ENCODE measurements at places on chromosomes 4 and X.

- DNase-seq = peak; percentile 31
Observed at GRCh38 chr4:187235456-187236170, 512.0 kb upstream of the FAT1 start.

- no peak for DNase-seq
Observed at GRCh38 chrX:28639451-28639850, 52.2 kb downstream of the IL1RAPL1 start.

DNA sequence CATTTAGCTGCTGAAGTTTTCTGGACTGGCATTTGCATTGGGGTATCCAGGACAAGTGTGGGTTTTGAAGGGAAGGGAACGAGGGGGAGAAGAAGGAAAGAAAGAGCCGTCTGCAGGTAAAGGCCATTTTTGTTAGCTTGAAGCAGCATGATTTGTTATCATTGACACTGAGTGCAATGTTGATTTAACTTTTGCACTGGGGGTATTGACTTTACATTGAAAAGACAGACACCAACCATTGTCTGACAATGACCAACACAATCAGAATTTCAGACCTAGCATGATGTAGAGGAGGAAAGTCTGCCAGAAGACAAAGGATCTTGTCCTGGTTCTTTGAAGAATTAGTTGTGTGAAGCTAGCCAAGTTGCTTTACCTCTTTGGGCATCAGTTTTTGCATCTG is 39.6 kb upstream of the IGFBP7 start:
- DNase-seq = no peak

DNA sequence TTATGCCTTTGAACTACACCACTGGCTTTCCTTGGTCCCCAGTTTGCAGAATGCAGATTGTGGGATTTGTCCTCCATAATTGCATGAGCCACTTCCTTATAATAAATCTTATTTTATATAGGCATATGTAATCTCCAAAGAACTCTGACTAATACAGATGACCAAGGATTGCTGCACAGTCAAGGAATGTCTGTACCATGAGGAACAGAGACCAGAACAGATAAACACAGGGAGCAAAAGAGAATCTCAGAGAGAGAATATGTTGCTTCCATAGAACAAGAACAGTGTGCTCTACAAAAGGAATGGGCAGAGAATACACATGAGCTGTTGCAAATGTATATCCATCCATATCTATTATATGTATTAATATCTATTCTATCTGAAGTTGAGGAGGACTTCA is 111.1 kb downstream of the ADRA2C start:
- no peak for DNase-seq

DNA sequence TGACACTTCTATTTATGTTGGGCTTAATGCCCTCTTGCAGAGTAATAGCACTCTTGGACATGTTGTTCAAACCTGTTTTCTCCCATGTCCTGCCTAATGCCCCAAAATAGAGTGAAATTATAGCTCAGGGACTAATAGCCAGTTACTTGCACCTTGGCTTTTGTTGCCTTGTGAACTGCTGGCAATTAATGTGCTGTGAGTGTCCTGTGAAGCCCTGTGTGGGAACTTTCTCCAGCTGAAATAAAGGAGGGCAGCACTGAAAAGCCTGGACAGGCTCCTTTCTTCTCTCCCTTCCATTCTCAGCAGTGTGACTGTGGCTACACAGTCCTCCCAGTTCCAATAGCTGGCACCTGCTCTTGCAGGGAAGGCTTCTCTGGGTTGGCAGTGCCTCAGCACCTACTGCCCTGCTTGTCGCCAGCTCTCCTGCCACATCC is 72.4 kb downstream of the DCLK2 start:
- DNase-seq = no peak

DNA sequence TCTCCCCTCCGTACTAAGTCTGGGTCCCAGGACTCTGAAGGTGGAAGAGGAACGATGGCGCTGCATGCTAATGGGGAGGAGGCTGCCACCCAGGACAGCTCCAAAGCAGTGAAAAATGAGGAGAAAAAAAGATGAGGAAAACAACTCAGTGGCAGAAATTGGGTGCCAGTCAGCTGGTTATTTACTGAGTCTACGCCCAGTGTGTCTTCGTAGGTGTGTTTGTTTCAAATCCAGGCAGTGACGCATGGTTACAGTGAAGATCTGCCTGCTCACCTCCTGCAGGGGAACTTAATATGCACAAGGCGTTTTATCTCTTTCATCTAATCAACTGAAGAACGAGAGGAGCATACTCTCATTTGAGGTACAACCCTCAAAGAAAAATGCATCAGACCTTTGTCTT is 70.9 kb upstream of the FBXW7 start:
- no peak for DNase-seq

GRCh38 chr4:57777876-57778275 is 667.7 kb upstream of the IGFBP7 start:
- DNase-seq = no peak

- peak; percentile 50 for DNase-seq
Observed at GRCh38 chrX:81195712-81196111, 6.0 kb downstream of the HMGN5 start.

DNA sequence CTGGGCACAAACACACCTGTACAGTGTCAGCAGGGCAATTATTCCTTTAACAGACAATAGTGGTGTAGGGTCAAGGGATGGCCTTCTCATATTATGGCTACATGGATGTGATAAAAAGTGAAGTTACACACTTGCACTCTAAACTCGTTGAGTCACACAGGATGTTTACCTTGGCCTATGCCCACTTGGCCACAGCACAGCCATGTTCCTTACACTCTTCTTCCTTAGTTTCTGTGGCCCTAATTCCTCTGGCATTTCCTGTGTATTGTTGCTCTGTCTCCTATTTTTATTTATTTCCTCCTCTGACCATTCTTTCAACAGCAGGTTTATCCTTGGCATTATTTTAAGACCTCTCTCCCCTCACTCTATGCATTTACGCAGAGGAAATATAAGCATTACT is 86.8 kb upstream of the NPFFR2 start:
- no peak for DNase-seq

- DNase-seq = no peak
Observed at GRCh38 chr4:55561889-55562288, 15.2 kb upstream of the CLOCK start.

GRCh38 chrX:6299724-6300123 is 71.1 kb upstream of the NLGN4X start:
- DNase-seq = no peak

- DNase-seq = no peak
Observed at GRCh38 chrX:38468563-38469157, 92.7 kb upstream of the TSPAN7 start.

DNA sequence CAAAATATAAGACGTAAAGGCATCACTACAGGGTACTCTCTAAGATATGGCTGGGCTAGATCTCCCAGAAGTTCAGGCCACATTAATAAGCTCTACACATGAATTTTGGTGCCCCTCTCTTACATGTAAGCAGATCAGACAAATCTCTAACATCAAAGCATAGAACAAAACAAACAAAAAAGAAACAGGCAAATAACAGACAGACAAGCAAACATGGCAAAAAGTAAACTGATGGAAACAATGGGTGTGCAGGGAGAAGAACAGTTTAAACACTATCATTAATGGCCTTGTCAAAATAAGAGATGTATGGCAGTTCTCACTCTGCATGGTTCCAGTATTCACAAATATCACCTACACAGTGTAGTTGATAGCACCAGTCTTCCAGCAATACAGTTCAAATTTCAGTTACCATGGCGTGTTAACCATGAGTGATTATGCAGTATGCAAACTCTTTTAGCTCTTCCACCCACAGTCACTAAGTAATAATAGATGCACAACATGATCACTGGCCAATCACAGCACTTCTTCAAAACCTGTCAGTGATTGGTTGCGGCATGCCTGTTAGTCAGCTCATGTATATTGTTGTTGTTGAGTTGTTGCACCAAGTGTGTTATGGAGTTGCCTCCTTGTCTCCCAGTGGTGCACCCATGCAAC is 110.7 kb upstream of the TLR3 start:
- DNase-seq = no peak

DNA sequence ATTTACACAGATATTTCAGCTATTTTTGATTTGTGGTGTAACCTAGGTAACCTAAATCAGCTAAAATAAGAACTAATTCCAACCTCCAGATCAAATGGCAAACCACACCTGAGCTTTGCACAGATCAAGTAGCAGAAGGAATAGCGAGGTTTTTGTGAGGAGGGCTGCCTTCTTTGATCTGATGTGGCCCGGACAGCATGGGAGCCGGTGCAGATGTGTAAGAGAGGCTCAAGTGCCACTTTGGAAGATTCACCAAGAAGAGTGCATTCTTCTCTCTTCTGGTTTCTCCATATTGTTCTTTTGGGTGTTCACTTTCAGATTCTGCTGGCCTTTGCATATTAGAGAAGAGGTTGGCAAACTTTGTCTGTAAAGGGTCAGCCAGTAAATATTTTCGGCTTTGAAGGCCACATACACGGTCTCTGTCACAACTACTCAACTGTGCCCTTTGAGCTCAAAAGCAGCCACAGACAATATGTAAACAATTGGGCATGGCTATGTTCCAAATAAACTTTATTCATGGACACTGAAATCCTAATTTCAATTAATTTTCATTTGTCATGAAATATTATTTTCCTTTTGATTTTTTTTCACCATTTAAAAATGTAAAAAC is 78.9 kb upstream of the FAM9C start:
- DNase-seq = no peak

GRCh38 chrX:80879916-80880315 is 70.2 kb upstream of the BRWD3 start:
- no peak for DNase-seq

DNA sequence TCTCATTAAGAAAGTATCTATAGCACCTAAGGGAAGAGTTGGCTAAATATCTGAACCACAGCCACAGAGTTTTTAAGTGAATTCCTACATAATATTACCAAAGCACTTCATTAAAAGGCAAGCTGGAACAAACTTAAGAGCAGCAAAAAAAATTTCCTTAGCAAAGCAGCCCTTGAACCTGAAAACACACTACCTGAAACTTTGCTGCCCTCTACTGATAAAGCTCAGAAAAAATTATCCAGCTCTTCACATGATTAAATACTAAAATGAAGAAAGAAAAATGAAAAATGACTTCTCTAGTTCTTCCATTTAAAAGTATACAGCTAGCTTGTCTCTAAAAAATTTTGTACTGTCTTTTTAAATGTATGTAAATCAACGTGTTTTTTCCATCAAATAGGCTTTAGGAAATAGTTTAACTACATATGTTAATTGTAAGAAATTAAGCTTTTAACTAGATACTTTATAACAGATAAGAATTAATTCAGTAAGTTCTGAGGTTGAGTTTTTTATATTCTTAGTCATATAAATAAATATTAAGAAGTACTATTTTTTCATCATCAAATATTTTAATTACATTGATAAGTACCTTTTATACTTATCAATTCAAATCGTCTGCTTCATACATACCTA is 156.1 kb downstream of the STPG2 start:
- DNase-seq = no peak

DNA sequence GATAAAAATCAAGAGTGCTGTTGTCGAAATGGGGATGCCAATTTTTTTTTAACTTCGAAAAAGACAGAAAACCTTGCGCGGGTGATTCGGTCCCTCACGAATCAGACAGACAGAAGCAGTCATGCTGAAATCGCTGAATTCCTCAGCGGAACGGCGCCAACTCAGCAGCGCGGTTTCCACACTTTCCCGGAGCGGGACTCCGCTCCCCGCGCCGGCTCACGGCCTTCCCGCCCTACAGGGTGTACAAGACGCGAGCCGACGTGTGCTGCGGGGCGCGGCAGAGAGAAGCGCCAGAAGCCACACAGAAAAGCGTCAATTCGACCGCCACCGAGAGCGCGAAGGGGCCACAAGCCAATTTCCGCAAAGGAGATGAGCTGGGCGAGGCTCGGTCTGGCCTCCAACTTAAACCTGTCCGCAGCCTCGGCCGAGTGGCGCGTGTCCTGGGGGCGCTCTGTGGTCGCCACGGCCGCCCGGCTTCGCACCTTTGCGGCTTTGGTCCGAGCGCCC is 1.3 kb downstream of the NEXMIF start:
- DNase-seq = peak; percentile 53

Data from NCI-H524 (cell line).